ENCODE measurements at places on chromosomes 4 and X.

DNA sequence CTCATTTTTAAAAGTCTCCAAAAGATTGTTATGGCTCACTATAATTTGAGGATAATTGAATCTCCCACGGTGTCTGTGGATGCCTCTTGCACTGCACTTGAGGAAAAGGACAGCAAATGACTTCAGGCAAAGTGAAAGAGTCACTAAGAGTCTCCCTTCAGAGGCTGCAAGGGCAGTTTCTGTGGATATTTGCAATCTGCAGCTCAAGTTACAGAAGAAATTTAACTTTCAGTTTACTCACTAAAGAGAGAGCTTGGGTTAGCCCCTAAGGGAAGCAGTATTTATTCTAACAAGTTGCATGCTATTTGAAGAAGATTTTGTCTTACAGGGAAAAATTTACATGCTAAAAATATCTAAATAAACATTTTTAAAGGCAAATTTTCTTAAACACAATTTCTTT is 912.0 kb upstream of the TENM3 start:
- DNase-seq = no peak

DNA sequence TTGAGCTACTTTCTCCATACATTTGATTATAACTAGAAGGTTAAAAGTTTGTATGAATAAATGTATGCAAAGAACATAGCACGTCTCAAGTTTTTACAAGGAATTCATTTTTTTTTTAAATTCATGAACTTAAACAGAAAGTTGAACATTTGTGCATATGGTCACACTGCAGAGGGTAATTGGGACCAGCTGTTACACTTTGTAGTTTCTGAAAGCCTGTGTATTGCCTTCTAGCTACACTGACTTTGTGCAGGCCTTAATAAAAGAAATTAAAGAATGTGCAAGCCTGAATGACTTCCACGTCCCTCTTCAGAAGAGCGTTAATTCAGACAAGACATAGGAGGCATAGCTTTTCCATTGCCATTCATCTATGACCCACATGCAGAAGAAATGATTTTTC is 153.1 kb upstream of the PCDH18 start:
- peak; percentile 27 for DNase-seq

GRCh38 chr4:144357975-144358374 is 217.5 kb upstream of the GYPA start:
- no peak for DNase-seq

GRCh38 chrX:107629540-107629909 is 1.2 kb downstream of the PRPS1 start:
- no peak for DNase-seq

- DNase-seq = no peak
Measured at GRCh38 chr4:152064753-152065152, 303.9 kb upstream of the GATB start.

GRCh38 chr4:173333658-173334084 is 487 bp downstream of the HMGB2 start:
- DNase-seq = no peak

- no peak for DNase-seq
Measured at GRCh38 chrX:38561951-38562719, 793 bp downstream of the TSPAN7 start.

- no peak for DNase-seq
Measured at GRCh38 chr4:2843941-2844584, 419 bp downstream of the ADD1 start.

GRCh38 chr4:118396881-118397622 is 44.2 kb upstream of the PRSS12 start:
- DNase-seq = no peak

- DNase-seq = no peak
Measured at GRCh38 chr4:25890571-25891485, 23.2 kb upstream of the SMIM20 start.

DNA sequence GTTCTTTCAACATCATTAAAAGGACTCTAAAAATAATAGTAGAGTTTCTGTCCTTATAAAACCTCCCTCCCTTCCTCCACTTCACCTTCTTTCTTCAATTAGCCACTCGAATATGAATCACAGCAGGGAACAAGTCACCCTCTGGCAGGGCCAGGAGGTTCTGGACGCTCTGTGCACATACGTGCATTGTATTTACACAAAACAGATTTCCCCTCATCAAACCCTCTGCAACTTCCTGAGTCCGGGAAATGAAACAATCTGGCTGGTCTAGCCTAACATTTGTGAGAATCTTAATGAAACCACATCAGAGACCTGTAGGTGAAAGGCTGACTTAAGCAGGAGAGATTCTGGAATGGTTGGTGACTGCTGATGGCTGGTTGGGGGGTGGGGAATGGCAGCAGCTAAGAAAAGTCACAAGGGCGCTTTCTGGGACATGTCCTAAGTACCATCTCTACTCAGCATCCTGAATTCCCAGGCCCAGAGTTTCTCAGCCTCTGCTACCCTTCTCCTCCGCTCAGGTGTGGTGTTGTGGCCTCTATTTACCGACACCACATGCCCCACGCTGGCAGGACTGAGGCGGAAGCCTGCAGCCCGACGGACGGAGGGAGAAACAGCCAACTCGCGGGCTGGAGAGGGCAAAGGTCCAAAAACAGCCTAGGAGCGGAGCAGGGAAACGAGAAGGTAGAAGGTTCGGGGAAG is 1.0 kb downstream of the ZDHHC9 start:
- DNase-seq = no peak

DNA sequence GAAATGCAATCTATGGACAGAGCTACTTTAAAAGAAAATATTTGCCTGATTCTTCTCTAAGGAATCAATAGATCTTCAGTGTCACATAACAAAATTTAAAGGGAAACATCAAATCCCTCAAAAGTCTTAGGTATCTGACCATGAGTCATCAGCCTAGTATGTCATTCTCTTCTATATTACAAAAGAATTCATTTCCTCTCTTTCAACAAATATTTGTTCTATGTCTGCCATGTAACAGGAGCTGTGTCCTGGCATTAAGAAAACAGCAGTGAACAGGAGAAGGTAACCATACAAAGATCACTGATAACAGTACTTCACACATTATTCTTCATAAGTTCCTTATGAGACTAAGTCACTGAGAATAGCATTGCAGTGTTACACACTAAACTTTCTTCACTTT is 243.6 kb upstream of the DKK2 start:
- DNase-seq = no peak

- no peak for DNase-seq
Measured at GRCh38 chr4:138954428-138954827, 61.2 kb upstream of the NOCT start.

DNA sequence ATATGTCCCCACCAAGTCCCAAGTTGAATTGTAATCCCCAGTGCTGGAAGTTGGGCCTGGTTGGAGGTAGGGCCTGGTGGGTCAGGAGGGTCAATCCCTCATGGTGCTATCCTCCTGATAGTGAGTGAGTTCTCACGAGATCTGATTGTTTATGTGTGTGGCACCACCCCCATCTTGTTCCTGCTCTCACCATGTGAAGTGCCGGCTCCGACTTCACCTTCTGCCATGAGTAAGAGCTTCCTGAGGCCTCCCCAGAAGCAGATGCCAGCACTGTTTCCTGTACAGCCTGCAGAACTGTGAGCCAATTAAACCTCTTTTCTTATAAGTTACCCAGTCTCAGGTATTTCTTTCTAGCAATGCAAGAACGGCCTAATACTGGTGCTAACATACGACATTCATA is 22.7 kb upstream of the TMEM33 start:
- no peak for DNase-seq

DNA sequence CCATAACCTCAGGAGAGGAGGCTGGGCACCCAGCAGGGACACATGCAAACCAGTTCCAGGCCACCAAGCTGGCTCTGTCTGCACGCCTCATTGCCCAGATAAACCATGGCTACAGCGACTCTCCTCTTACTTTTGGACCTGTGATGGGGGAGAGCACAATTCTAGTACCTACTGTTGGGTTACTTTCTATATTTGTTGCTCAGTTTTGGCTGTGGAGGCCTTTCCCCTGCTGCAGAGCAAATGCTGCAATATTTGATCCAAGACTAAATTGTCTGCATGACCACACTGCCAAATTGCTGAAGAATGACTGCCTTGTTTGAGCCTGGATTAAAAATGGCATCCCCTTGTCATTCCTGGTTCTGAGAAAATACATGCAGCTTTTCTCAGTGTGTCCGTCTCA is 253.5 kb downstream of the ARHGAP10 start:
- no peak for DNase-seq

DNA sequence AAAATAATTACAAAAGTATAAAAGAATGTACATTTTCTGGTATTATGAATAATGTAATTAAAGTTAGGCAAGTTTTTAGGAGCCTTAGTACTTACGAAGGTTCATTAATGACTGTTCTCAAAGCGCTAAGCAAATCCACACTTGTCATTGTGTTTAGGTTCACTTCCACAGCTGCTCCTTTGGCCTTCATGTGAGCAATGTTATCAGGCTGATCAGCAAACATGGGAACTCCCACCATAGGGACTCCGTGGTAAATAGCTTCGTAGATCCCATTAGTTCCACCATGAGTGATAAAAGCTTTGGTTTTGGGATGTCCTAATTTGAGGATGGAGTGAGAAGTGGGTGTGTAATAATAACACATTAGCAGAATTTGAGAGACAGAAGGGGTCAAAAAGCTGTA is 45.1 kb downstream of the UGT2A2 start:
- DNase-seq = no peak

DNA sequence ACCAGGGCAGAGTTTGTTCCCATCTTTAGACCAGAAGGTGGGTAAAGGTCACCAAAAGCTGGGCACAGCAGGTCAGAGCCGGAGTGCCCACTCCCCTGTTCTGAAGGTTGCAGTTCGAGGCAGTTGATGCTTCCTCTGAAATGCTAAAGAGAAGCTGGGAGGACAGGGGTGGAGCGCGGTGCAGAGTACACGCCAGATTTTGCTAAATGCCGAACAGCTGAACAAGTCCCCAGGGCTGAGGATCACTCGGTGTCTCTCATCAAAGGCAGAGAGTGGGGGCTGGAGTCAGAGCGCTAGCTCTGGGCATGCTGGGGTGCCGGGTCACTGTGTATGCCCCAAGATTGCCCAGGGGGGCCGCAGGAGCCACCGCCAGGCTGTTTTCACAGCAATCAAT is 197.0 kb downstream of the BCOR start:
- DNase-seq = no peak

DNA sequence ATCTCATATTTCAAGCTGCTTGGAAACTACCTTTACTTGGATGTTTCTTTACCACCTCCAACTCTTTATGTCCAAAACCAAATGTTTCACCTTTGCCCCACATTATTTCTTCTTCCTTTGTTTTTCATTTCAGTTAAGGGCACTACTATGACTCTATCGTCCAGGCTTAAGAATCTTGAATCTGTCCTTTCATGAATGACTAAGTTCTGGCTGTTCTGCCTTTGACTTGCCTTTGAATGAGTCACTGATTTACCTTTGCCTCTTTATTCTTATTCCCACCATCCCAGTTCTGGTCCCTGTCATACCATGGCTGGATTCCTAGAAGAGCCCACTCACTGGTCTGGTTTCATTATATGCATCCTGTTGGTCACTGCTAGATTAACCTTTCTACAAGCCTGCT is 30.6 kb upstream of the PLAC1 start:
- no peak for DNase-seq
